ENCODE measurements at places on chromosomes 5 and 9.

DNA sequence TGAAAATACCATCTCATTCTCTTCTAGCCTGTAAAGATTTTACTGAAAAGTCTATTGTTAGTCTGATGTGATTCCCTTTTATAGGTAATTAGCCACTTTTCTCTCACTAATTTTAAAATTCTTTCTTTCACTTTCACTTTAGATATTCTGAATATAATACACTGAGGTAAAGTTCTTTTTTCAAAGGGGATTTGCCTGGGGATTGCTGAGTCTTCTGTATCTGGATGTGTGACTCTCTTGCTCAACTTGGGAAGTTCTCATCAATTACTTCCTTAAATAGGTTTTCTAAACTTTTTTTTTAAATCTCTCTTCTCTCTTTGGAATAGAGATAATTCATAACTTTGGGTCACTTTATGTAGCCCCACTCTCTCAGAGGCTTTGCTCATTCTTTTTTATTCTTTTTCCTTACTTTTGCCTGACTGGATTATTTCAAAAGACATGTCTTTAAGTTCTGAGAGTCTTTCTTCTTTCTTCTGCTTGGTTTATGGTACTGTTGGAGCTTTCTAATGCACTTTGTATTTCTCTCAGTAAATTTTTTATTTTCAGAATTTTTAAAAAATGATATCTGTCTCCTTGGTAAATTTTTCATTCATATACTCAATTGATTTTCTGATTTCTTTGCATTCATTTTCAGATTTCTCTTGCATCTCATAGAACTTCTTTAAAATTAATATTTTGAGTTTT is 55.9 kb upstream of the IL12B start:
- no peak for DNase-seq

GRCh38 chr5:143679777-143680176 is 132.2 kb upstream of the HMHB1 start:
- no peak for DNase-seq

- no peak for DNase-seq
These were observed 49.6 kb downstream of the KCNN2 start for GRCh38 chr5:114411380-114411931.

DNA sequence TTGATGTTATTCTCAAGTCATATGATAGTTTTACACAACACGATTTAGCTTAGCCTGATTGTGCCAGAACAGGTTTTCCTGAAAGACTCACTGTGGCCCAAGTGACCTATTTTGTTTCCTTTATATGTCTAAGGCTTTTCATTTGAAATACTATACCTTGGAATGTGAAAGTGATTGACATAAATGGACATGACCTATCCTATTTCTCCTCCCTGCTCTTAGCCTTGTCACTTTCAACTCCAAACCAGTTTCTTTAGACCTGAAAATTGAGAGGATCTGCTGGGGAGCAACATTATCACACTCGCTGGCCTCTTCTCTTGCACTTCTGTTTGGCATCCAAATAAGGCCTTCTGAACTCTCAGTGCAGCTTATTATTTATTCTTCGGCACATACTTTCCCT is 496.8 kb downstream of the MAT2B start:
- DNase-seq, result no peak

DNA sequence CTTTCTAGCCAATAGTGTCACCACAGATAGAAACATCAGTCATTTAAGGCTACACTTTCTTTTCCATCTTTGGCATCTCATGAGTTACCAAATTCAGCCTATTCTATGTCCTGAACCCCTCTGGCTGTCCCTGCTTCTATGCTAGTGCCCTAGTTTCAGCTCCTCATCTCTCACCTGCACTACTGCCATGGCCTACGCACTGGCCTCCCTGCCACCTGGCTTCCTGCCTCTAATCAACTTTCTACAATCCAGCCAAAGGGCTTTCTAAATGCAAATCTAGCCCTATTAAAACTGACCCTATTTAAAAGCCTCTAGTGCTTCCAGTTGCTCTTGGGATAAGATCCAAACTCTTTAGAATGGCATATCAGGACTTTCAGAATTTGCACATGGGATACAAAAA is 482.9 kb downstream of the TMEM38B start:
- no peak for DNase-seq

GRCh38 chr5:133844836-133845235 is 123.6 kb downstream of the C5orf15 start:
- DNase-seq, result peak; percentile 47

DNA sequence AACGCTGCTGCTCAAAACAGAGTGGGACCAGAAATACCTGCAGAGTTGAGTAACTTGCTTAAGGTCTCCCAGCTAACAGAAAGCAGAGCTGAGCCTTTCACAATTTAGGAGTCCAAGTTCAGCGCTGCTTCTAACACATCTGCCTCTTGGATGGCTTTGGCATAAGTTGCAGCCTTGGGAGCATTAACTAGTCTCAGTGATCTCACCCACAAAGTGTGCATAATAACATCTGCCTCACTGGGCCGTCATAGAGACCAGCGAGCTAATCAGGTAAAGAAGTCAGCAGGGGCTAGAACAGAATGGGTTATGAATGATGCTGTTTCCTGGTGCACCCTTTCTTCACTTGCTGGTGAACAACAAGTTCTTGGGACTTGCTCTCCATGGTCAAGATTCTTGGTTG is 36.5 kb downstream of the WWC1 start:
- DNase-seq, result no peak

DNA sequence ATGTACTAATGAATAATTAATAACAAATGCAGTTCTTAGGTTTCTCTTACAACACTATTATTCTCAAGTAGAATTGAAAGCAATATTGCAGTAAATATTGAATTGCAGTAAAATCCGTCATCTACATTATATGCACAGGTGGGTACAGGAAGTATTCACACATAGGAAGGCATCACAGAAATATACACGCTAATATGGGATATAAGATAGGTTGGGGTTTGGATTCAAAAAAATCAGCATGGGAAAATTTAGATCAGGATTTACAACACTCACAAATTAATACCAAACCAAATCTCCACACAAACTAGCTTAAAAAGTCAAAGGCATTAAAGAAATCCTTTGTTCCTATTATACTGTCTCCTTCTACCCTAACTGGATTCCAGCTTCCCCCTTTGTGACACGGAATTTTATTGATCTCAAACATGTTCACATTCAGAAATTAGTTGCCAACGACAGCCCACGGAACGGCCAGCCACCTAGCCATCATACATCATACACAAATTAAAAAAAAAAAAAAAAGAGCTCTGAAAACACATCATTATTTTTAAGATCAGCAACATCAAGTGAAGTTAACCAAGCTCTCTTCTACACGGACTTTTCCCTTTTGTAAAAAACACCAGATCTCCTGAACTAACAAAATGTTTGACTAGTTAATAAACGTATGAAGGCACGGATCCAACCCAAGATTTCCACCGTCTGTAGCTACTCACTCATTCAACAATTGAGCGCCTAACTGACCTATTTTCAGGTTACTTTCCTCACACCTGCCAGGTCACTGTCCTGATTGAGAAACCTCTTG is 2.2 kb downstream of the NR6A1 start:
- no peak for DNase-seq

DNA sequence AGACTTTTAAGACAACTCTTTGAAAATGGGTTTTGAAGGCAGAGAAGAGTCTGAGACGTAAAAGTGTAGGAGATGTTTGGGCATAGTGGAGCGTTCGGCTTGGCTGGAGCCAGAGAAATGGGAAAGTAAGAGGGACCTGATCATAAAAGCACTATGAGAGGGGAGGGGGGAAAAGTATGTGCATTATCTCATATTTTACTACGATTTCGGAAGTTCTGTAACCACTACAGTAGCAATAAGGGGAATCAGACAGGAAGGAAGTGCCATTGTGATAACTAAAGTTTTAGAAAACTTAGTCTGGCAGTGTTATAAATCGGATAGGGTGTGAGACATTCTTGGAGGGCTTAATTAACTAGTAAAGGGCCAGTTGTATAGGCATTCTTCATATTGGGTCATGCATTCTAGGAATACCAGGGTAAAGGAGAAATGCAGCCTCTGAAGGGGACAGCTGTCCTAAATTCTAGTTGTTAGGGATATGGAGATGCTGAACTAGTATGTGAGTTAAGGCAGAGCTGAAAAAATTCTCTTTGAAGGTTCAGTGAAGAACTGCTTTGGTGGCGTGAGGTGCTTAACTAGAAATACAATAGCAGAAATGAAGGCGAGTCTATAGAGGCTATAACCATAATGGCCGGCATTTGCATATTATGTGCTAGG is 83.8 kb upstream of the FREM1 start:
- no peak for DNase-seq

DNA sequence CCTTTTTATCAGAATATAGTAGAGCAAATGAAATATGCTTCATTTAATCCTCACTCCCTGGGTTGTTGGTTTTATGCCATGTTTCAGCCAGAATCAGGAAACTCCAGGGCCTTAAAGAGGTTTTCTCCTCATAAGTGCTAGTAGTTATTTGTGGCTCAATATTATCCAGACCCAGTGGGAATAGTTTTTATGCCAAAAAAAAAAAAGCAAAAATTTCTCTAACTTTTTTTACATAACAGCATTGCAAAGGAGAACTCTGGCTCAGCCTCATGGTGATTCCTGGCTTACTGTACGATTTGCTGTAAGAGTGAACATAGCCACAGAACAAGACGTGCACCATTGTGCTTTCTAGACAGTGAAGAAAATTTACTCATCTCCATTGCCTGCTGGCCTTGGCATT is 232.5 kb downstream of the PJA2 start:
- DNase-seq, result no peak

- DNase-seq, result peak; percentile 40
These were observed 63.4 kb downstream of the GOLM1 start for GRCh38 chr9:86035827-86036440.

Data from COR-L47 (cell line).